Activated T-helper 17 cell treated with anti-CD3 and anti-CD28 coated beads, Interleukin-2, amount 50 U/mL, for 72 hours (primary cell): ENCODE measurements at places on chromosomes 2 and 18.

- no peak overlapping the region for H3K4me3 ChIP-seq
- no peaks in the 10 kb centered on the region for H3K4me1 ChIP-seq
- H3K27ac ChIP-seq: no peak overlapping the region
These were observed 51.9 kb downstream of the CACNB4 start for GRCh38 chr2:152046940-152047339.

GRCh38 chr2:121282800-121283385, 2.1 kb downstream of the TFCP2L1 start:
- peaks cover 35% of the 10 kb centered on the region for H3K27me3 ChIP-seq
- no peaks in the 10 kb centered on the region for H3K4me1 ChIP-seq
- H3K4me3 ChIP-seq: no peak overlapping the region
- no peak for ATAC-seq

- no peak for ATAC-seq
- no peaks in the 10 kb centered on the region for H3K4me1 ChIP-seq
- H3K27me3 ChIP-seq: no peaks in the 10 kb centered on the region
- H3K4me3 ChIP-seq: no peak overlapping the region
- H3K27ac ChIP-seq: no peak overlapping the region
These were observed 301.8 kb upstream of the GALNT5 start for GRCh38 chr2:156955701-156956100.

DNA sequence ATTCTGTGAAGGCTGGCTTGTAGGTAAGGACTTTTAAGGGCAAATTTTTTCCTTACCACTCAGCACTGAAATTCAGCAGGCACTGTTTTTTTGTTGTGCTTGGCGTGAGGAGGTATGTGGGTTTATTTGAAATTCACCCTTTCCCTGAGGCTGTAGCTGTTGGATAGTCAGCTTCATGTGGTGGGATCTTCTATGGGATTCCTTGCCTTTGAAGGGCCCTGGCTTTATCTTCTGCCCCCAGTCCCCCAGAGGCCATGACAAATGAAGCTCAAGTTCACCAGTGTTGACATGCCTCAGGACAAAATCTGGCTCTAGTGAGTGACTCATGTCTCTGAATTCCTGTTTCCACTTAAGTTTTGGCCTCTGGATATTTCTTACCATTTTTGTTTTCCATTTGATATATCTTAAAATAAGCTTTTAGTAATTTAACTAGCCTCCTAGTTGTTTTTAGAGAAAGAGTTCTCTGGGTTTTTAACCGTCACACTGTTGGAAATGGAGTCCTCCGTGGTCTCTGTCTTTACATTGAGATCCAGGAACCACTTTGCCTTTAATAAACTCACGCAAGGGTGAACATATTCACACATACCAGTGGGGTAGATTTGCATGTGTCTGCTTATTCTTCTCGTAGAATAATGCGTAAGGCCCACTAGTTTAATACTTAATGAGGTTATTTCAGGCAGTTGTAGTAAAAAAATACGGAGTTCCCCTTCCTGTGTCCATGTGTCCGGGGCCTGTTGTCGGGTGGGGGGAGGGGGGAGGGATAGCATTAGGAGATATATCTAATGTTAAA, 211.1 kb upstream of the FAM98A start:
- no peaks in the 10 kb centered on the region for H3K36me3 ChIP-seq
- no peaks in the 10 kb centered on the region for H3K4me1 ChIP-seq
- ATAC-seq: no peak

- H3K27ac ChIP-seq: no peak overlapping the region
- no peaks in the 10 kb centered on the region for H3K4me1 ChIP-seq
- H3K36me3 ChIP-seq: no peaks in the 10 kb centered on the region
- no peak overlapping the region for H3K4me3 ChIP-seq
- ATAC-seq: no peak
- H3K27me3 ChIP-seq: peaks cover 3% of the 10 kb centered on the region
These were observed 167.1 kb downstream of the PDE1A start for GRCh38 chr2:182259629-182260150.

- H3K36me3 ChIP-seq: no peaks in the 10 kb centered on the region
- H3K27me3 ChIP-seq: no peaks in the 10 kb centered on the region
- no peak for ATAC-seq
These were observed 83.1 kb downstream of the EIPR1 start for GRCh38 chr2:3294493-3294892.

DNA sequence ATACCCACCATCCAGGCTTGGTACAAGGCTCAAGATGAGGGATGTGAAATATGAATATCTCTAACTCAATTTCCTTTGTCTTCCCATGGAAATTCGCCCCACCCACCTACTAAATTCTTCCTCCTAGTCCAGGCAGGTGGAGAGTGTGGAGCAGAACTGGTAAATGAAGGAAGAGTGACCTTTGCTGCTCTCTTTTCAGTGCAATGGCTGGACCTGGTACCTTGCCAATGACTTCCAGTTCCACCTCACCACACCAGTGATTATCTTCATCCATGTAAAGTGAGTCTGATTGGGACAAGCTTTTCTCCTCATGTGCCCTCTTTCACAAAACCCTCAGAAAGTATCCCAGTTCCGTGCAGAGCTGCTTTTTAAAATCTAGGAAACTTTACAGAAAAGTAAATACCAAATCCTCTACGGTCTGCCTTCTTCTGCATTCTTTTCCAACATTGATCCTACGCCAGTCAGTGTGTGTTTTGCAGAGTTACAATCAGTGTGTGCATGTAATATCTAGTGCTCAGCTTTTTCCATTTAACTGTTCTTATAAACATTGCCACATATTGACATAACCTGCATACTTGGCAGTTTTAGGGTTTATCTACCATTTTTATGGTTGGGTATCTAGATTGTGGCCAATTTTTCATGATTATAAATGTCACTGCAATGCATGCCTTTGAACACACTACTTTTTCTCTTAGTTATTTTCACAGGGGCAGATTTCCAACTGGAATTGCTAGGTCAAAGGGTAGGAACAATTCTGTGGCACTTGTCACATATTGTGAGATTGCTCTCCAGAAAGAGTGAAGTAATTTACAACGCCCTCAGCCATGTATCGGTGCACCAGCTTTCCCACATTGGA, 86.5 kb upstream of the SEC11C start:
- peaks cover 9% of the 10 kb centered on the region for H3K27me3 ChIP-seq
- H3K4me3 ChIP-seq: no peak overlapping the region
- no peaks in the 10 kb centered on the region for H3K36me3 ChIP-seq

DNA sequence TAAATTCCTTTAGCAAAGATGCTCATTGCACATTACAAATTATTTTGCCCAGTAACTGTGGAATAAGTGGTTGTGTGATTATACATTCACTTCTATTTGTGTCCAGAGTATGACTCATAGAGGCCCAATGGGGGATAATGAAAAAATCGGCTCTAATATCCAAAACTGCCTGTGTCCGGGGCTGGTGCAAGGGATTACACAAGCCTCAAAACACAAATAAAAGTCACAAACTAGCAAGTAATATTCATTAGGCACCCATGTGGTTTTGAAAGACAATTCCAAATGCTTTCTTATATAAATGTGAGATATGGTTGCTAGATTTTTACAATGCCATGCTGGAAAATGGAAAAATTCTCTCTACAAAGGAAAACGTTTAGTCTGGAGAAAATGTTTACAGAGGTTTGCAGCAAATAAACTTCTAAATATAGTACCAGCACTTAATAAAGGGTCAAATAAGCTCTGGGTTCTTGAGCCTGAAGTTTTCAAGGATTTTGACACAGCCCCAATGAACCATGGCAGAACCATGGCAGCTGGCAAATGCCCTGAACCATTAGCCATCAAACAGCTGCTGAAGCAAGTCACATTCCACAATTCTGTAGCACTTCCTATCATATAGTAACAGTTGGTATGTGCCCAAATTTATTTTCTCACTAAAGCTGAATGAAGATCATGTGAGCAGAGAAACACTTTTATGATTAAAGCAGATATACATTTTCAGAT, 40.5 kb downstream of the IRS1 start:
- no peaks in the 10 kb centered on the region for H3K4me1 ChIP-seq
- ATAC-seq: no peak
- H3K36me3 ChIP-seq: no peaks in the 10 kb centered on the region
- no peak overlapping the region for H3K4me3 ChIP-seq

GRCh38 chr2:11131166-11131920, 23.9 kb upstream of the SLC66A3 start:
- no peaks in the 10 kb centered on the region for H3K36me3 ChIP-seq
- H3K4me3 ChIP-seq: peak overlapping the region; percentile 82
- H3K27me3 ChIP-seq: peaks cover 3% of the 10 kb centered on the region

DNA sequence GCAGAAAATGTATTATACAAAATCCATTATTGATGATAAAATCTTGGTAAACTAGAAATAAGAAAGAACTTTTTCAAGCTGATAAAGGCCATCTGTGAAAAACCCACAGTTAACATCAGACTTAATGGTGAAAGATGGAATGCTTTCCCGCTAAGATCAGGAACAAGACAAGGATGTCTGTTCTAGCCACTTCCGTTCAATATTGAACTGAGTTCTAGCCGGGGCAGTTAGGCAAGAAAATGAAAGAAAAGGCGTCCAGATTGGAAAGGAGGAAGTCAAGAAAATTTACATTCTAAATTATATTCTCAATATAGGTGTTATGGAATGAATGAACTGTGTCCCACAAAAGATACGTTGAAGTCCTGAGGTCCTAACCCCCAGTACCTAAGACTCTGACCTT, 39.1 kb upstream of the DTNB start:
- peaks cover 8% of the 10 kb centered on the region for H3K4me1 ChIP-seq
- H3K27ac ChIP-seq: no peak overlapping the region
- no peak for ATAC-seq
- H3K36me3 ChIP-seq: no peaks in the 10 kb centered on the region
